Activated T-helper 1 cell treated with anti-CD3 and anti-CD28 coated beads, Interleukin-2, amount 50 U/mL, for 16 hours (primary cell): ENCODE measurements at places on chromosomes 2 and 18.

GRCh38 chr2:27324720-27325119, 1.8 kb upstream of the MPV17 start:
- DNase-seq: no peak

- DNase-seq: no peak
These were observed 11.5 kb downstream of the PPP1R7 start for GRCh38 chr2:241161646-241162281.

DNA sequence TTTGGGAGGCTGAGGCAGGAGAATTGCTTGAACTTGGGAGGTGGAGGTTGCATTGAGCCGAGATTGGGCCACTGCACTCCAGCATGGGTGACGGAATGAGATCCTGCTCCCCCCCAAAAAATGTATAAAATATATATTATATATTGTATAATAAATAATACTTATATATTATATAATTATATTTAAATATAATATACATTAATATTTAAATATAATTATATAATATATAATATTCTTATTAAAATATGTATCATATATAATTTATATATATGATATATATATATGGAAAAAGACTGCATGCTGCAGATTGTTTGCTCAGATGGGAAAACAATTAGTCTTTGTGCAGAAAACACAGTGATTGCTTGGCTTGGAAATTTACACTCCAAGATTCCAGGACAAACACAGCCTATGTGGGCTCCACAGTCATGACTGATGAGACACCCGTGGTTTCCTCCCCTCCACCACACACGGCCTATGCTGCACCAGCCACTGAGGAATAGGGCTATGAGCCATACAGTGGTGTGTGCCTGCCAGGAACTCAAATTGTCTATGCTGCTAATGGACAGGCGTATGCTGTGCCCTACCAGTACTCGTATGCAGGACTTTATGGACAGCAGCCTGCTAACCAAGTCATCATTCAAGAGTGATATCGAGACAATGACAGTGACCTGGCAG, 30.0 kb downstream of the PMAIP1 start:
- no peak for DNase-seq

GRCh38 chr18:79764131-79764530, 33.6 kb upstream of the KCNG2 start:
- no peak for DNase-seq

- DNase-seq: no peak
These were observed 64.7 kb upstream of the TLK1 start for GRCh38 chr2:171225302-171225980.

GRCh38 chr2:50181212-50181611, 850.7 kb downstream of the NRXN1 start:
- DNase-seq: no peak

DNA sequence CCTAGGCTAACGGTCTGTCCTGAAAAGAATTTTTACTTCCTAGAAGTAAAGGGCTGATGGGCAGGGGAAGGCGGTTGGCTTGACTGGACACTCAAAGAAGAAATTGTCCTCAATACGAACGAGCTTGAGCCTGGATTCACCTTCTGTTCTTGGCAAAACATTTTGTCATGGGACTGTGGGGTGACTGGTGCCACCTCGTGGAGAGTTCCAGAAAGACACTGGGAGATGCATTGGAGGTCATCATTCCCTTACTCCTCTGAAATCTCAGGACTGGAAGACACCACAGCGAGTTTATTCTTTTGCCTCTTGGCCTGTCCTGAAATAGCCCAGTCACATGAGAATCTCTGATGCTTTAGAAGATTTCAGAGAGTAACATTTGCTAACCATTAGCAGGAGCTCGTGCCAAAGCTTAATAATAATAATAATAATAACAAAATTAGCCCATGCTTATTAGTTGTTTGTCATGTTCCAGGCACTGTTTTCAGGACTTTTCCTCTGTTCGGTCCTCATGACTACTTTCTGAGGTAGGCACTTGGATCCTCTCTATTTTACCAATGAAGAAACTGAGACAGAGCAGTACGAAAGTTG, 44.5 kb downstream of the TMEM182 start:
- no peak for DNase-seq

GRCh38 chr2:164810843-164811242, 30.8 kb downstream of the COBLL1 start:
- DNase-seq: no peak

GRCh38 chr2:85769236-85769982, 15.6 kb downstream of the ATOH8 start:
- no peak for DNase-seq

GRCh38 chr2:231686192-231687100, 21.9 kb upstream of the PTMA start:
- no peak for DNase-seq
